ENCODE measurements at places on chromosomes 12 and 14.

GRCh38 chr12:62814243-62814642 is 120.7 kb downstream of the PPM1H start:
- no peak for DNase-seq

DNA sequence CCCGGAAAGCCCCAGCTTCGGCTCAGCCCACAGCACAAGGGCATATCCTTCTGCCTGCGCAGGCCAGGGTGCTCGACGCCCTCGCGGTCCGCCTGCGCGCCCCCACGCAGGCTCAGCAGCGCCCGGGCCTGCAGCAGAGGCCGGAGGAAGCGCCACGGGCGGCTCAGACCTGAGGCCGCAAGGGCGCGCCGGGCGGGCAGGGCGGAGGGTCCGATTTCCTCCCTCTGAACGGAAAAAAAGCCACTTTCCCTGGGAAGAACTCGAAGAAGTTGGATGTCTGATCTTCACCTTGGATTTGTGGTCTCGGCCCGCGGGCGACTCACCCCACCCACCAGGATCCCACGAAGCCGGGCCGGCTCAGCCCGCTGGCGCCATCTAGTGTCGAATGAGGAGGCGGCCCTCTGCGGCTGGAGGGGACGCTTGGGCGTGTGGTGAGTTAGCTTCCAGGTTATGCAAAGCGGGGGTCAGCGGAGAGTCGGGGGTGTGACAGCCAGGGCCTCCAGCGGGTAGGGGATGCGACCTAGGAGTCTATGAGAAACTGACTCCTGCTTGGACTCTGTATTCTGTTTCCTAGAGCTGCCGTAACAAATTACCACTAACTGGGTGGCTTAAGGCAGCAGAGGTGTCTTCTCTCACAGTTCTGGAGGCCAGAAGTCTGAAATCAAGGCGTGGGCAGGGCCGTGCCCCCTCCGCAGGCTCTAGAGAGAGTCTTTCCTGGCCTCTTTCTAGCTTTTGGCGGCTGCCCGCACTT is 40.0 kb upstream of the SRSF5 start:
- peak; percentile 73 for DNase-seq

- no peak for DNase-seq
Observed at GRCh38 chr14:33568935-33569579, 381.8 kb downstream of the EGLN3 start.

GRCh38 chr14:34324363-34324795 is 137.7 kb downstream of the SPTSSA start:
- no peak for DNase-seq

- DNase-seq: no peak
Observed at GRCh38 chr12:724194-724855, 28.1 kb upstream of the WNK1 start.

DNA sequence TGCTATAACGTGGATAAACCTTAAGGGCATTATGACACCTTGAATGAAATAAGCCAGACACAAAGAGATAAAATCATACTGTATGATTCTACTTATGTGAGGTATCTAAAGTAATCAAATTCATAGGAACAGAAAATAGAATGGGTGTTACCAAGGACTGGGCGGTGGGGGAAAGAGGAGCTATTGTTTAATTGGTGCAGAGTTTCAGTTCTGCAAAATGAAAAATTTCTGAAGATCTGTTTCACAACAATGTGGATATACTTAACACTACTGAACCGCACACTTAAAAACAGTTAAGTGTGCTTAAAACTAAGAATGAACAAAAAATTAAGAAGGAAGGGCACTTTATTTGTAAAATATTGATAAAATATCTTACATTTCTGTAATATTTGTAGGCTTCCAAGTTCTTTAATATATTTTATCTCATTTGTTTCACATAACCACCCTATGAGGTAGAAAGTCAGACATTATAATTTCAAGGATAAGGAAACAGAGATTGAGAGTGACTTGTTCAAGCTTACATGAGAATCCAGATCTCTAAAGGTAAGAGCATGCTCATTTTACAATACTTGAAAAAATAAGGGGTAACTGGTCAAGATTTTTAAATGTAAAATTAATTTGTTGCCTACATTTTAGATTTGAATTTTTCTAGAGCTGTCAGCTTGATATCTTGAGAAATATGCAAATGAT is 14.9 kb downstream of the LTA4H start:
- no peak for DNase-seq

DNA sequence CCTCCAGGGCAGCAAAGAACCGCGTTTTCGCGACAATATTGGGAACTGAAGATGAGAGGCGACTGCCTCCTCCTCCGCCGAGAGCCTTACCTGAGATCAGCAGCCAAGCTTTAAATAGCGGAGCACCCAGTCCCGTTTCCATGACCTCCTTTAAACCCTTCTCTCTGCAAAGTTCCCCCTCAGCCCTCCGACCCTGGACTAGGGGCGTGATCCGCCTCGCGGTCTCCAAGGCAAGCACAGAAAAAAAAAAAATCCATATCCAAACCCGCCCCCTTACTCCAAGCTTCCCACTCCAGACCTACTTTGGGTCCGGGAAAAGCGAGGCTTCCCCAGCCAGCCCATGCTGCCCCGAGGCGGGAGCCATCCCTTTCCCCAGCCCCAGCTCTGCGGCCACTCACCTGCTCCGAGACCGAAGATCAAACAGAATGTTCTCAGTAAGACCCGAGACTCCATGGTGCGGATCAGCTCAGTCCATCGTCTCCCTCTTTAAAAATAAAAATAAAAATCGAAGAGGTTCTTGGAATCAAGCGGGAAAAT is 630 bp downstream of the NELL2 start:
- DNase-seq: peak; percentile 2

- DNase-seq: no peak
Observed at GRCh38 chr12:78192979-78193378, 362.3 kb downstream of the NAV3 start.

DNA sequence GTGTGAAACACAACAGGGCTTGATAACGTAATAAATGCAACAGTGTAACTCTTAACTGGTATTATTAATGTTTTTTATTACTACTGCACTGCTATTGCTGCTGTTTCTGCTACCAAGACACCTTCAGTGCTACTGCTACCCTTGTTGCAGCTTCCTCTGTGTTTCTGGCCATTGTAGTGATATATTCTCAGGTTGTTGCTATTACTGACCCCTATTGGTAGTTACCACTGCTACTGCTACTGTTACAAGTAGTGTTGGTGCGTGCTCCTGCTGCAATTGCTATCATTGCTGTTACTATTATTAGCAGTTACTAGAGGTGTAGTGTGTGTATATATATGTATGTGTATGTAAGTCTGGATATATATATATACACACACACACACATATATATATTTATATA is 87.2 kb upstream of the PTPRB start:
- no peak for DNase-seq

GRCh38 chr12:75571204-75571603 is 59.8 kb upstream of the KRR1 start:
- DNase-seq: no peak

DNA sequence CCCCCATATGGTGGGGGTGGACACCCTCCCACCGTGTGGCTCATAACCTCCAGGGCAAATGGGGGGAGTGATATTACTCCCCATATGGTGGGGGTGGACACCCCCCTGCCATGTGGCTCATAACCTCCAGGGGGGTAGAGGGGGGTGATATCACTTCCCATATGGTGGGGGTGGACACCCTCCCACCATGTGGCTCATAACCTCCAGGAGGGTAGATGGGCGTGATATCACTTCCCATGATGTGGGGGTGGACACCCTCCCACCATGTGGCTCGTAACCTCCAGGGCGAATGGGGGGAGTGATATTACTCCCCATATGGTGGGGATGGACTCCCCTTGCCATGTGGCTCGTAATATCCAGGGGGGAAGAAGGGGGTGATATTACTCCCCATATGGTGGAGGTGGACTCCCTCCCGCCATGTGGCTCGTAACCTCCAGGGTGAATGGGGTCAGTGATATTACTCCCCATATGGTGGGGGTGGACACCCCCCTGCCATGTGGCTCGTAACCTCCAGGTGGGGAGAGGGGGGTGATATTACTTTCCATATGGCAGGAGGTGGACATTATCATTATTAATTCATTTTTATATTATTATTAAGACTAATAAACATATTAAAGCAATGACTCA is 51.2 kb upstream of the OXA1L start:
- no peak for DNase-seq

DNA sequence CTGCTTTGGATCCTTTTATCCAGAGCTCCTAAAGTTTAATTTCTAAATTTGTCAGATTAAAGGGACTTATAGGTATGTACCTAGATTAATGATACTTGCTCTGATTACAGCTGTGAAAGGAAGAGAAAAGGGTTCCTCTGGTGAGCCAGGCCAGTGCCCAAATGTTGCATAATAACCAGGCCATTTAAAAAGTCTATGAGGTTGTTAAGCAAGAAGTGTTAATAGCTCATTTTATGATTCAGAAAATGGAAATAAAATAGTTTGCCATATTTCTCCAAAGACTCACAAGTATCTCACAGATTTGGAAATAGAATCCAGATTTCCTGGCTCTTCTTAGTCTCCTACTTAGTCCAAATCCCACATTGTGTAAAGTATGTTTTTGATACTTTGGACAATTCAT is 67.6 kb downstream of the SLC38A6 start:
- no peak for DNase-seq

DNA sequence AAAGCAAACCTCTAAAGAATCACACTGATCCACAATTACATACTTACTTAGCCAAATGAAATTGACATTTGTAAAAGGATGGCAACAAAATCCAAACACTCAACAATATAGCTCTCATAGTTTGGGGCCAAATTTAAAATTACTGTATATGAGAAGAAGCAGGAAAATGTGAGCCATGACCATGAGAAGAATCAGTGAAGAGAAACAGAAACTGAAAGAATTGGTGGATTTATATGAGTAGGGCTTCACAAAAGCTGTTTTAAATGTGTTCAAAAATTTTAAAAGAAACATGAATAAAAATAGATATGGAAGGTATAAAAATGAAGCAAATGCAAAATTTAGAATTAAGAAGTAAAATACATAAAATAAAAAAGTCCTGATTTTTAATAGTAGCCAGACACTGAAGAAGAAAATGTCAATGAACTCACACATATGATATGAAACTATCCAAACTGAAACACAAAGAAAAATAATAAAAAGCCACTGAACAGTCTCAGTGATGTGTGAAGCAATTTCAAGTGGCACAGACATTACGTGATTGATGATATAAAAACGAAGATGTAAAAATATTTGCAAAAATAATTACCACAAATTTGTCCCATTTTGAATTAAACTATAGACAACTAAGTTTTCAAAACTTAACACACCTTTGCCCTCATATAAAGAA is 87.9 kb upstream of the MDGA2 start:
- no peak for DNase-seq

GRCh38 chr12:126286203-126286602 is 1221.0 kb downstream of the AACS start:
- DNase-seq: no peak
